ENCODE measurements at places on chromosomes 11 and 22.

GRCh38 chr22:44385296-44385610 is 72.5 kb upstream of the SHISAL1 start:
- DNase-seq = no peak

DNA sequence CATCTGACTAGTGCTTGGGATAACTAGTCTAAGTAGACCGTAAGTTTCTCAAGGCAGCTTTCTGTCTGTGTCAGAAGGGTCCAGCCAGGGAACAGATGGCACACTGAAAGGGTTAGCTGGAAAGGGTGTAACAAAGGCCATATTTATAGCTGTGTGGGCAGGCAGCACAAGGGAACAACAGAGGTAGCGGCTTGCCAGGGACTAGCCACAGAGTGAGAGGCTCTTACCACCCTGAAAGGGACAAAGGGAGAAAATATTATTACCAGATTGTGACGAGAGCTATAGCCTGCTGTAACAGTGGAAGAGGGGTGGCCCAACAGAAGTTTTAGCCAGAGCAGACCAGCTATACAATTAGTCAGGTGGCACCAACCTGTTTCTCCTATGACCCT is 129.4 kb downstream of the CCDC34 start:
- no peak for DNase-seq

DNA sequence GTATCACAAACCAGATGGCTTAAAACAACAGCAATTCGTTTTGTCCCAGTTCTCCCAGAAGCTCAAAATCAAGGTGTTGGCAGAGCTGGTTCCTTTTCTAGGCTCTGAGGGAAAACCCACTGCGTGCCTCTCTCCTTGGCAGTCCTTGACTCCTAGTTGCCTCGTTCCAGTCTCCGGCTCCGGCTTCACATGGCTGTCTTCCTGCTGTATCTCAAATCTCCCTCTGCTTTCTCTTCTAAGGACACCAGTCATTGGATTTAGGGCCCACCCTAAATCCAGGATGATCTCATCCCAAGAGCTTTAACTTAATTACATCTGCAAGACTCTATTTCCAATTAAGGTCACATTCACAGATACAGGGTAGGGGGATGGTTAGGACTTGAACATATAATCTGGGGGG is 9.2 kb upstream of the NAA40 start:
- DNase-seq = no peak

DNA sequence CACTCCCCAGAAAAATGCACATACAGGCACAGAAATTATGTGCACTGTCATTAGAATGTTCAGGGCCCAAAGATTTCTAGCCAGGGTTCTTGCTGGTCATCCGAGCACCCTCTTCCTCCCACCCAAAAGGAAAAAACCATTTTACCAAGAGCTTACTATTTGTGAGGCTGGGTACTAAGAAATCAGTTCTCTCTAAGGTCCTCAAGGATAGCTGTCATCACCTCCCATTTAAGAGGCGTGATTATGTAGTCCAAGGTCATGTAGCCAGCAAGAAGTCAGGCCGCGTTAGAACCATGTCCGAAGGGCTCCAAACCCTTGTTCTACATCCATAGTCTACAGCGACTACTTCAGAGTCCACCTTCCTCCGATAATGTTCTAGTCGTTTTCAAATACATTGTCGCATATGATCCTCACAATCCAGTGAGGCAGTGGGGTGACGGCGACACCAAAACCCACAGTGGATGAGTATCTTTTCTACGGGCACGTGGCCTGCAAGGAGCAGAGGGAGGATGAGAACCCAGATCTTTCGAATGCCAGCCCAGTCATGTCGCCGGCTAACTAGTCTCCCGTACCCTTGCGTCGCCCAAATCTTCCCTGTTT is 634 bp downstream of the TIMM8B start:
- DNase-seq = no peak

DNA sequence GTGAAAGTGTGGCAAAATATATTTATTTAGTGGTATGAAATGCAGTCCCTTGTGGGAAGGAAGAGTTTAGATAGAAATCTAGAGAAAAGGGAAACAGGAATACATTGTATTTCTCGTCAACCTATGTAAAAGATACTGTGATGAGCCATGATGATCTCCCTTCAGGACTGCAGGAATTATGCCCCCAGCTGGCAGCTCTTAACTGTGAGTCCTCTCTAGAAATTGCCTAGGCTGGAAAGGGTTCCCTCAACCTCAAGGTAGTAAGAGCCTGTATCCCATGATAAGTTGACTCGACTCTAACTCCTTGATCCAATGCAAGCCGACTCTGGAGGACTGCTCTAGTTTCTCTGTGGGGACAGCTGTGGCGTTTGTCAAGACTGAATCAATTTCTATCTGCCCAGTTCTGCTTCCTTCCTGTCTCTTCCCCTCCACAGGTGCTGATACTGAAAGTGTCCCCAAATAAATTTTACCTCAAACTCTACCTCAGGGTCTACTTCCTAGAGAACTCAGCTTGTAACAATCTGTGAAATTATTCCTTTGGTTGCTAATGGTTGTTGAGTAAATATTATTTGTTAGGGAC is 897.3 kb downstream of the METTL15 start:
- no peak for DNase-seq

GRCh38 chr22:38601221-38601764 is 31.3 kb upstream of the DMC1 start:
- DNase-seq = no peak

DNA sequence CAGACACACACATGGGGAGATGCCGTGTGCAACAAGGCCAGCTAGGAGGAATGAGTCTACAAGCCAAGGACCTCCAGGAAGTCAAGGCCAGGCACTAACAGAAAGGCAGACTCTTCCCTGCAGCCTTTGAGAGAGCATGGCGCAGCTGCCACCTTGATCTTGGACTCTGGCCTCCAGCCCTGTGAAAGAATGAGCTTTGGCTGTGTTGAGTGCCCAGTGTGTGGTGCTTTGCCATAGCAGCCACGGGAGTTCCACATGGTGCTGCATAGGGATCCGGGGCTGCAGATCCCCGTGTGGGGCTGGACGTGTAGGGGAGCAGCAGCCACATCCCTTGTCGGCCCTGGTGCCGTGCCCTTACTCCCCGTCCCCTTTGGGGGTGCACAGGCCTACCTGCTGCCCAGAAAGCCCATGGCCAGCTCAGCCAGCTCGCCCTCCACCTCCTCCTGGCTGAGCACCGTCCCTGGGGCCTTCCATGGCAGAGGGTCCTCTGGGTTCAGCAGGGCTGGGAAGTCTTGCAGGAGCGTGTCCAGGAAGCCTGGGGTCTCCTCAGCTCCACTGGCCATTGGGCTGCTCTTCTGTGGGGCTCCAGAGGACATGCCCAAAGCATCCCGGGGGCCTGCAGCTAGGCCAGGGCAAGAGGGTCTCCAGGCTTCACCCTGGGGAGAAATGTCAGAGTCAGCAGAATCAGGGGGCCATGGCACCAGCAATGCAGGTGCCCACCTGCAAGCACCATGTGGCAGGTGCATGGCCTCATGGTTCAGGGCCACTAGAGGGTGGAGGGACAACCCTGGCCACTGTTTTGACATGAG is 7.0 kb downstream of the PPM1F start:
- DNase-seq = no peak

DNA sequence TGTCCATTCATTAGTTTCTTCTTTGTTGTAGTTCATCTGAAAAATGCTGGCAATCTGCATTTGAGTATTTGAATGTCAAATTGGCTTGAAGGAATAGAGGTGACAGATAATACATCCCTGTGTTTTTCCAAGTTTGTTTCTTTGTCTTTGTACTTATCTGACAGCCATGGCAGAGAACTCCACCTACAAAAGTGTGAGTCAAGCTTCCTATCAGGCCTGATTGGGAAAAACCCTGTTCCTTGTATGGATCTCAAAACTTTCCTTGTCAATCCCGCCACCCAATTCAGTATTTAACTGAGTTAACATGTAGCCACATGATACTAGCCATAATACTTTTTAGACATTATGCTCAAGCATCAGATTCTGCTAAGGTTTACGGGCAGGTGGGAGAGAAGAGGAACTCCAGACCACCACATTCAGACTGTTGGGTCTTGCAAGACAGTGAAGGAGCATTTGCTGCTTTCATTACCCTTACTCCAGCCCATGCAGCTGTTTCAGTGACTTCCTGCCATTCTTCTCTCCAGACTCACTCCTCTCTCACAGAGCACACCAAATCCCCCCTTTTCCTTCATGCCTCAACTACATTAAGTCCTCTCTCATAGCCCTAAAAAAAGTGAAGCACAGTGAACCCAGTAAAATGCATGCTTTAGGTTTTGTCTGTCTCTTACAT is 65.9 kb downstream of the BLID start:
- DNase-seq = peak; percentile 86

- no peak for DNase-seq
Observed at GRCh38 chr11:6094186-6094585, 13.3 kb upstream of the OR56B4 start.

- peak; percentile 56 for DNase-seq
Observed at GRCh38 chr11:57315491-57315890, 9.3 kb downstream of the TNKS1BP1 start.

- DNase-seq = peak; percentile 97
Observed at GRCh38 chr22:40651563-40652501, 15.3 kb upstream of the MRTFA start.

All from lung microvascular endothelial cell (primary cell).